ENCODE measurements at places on chromosomes 6 and 20.

GRCh38 chr20:9040863-9041524 is 27.9 kb upstream of the PLCB4 start:
- no peak for DNase-seq

- DNase-seq = peak; percentile 63
These were observed 452 bp downstream of the TRAF3IP2 start for GRCh38 chr6:111605100-111605751.

GRCh38 chr6:6386010-6386409 is 65.5 kb upstream of the F13A1 start:
- no peak for DNase-seq

GRCh38 chr20:11053310-11053709 is 379.5 kb upstream of the JAG1 start:
- no peak for DNase-seq

GRCh38 chr20:21796059-21796458 is 90.6 kb downstream of the PAX1 start:
- DNase-seq = no peak

- no peak for DNase-seq
These were observed 35.7 kb upstream of the TFB1M start for GRCh38 chr6:155349956-155350355.

- DNase-seq = no peak
These were observed 66.3 kb downstream of the ATXN1 start for GRCh38 chr6:16694781-16695578.

- no peak for DNase-seq
These were observed 150.7 kb downstream of the PDSS2 start for GRCh38 chr6:107308677-107309076.

DNA sequence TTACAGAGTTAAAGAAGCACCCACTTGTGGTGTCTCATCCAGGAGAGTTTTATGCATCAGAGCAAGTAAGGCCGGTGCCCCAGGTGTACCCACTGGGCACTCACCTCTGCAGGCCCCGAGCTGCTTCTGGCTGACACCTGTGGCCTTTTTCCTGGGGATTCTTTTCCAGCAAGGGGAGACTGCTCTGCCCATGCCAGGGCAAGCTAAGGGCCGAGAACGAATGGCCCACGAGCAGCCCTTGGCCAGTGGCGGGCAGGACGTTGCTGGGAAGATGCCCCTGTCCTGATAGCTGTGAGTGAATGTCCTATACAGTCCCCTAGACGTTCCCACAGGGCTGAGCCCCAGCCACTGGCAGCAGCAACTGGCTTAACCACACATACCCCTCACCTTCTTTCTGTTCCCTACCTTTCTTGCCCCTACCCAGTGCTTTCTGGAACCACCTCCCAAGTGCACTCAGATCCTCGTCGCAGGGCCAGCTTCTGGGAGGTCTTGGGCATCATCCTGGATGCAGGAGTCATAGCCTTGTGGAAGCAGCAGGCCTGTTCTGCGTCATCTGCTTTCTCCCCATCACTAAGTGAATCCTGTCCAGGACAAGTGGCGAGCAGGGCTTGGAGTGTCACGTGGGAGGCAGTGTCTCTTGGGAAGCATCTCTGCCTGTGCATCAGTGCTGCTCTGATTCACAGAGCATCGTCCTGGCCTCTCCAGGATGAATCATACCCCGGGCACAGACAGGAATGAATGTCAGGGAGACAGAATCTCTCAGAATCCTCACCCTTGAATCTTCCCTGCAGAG is 32.5 kb downstream of the SYNDIG1 start:
- DNase-seq = no peak

- no peak for DNase-seq
These were observed 60.0 kb upstream of the EZR start for GRCh38 chr6:158879180-158879579.

GRCh38 chr20:60365882-60366281 is 407.7 kb downstream of the CDH26 start:
- DNase-seq = no peak

GRCh38 chr6:133340557-133340956 is 99.4 kb downstream of the EYA4 start:
- DNase-seq = no peak

DNA sequence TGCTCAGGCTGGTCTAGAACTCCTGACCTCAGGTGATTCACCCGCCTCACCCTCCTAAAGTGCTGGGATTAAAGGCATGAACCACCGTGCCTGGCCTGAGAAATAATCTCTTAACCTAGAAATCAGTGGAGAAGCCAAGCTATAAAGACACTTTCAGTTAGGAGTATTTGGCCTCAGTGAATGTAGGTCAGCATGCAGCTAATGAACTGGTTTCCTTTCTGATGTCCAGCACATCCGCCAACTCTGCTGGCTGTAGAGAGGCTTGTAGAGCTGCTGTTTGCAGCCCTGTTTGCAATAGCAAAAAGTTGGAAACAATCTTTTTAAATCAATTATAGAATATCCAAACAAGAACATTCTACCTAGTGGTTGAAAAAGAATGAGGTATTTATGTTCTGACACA is 42.4 kb upstream of the ELOVL5 start:
- no peak for DNase-seq

- no peak for DNase-seq
These were observed 41.5 kb downstream of the SH3BGRL2 start for GRCh38 chr6:79672631-79673111.

- no peak for DNase-seq
These were observed 10.4 kb downstream of the SRXN1 start for GRCh38 chr20:642398-643174.

DNA sequence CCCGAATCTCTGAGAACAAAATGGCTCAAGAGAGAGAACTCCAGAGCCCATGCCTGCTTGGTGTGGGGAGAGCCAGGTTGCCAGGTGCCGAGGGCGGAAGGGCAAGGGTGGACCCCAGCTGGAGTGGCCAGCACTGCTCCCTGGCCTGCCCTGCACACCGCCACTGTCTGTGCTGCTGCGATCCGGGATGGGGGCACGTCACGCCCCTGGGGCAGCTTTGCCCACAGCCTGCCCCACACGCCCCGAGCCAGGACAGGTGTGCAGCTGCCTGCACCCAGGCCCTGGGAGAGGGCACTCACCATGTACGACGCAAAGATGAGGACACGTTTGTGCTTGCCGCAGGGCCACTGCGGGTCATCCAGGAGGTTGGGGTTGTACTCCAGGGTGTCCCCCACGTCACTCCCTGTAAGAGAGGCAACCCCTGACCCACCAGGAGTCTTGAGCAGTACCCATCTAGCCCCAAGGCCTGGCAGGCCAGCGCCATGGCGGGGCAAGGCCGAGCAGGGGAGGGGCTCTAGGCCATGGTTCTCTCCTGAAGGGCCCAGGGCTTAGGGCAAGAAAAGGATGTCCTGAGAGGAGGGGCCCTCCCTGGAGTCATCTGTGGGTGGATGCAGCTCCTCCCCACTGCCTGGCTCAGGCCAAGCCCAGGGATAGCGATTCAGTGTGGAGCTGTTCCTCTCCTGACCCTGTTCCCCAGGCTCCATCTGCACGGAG is 5.9 kb downstream of the RPS21 start:
- DNase-seq = no peak

GRCh38 chr6:1388630-1389368 is 577 bp upstream of the FOXF2 start:
- no peak for DNase-seq

- no peak for DNase-seq
These were observed 134.2 kb downstream of the MEI4 start for GRCh38 chr6:77786935-77787629.

GRCh38 chr20:34639755-34640222 is 37.1 kb downstream of the PIGU start:
- no peak for DNase-seq

DNA sequence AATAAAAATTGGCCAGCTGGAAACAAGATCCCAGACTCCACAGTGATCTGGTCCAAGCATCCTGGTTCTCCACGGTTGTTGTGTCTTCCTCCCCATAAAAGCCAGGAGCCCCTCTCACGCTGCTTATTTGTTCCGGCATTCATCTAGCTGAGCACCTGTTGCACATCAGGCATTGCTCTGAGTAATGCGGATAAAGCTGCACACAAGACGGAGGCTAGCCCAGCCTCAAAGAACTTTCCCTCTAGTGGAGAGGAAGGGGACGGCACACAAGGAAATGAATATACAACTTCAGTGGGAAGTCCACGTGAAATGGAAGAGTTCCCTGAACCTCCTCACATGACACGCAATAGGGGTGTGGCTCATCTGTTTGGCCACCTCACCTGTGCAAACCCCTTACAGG is 30.3 kb upstream of the NXT1 start:
- no peak for DNase-seq

DNA sequence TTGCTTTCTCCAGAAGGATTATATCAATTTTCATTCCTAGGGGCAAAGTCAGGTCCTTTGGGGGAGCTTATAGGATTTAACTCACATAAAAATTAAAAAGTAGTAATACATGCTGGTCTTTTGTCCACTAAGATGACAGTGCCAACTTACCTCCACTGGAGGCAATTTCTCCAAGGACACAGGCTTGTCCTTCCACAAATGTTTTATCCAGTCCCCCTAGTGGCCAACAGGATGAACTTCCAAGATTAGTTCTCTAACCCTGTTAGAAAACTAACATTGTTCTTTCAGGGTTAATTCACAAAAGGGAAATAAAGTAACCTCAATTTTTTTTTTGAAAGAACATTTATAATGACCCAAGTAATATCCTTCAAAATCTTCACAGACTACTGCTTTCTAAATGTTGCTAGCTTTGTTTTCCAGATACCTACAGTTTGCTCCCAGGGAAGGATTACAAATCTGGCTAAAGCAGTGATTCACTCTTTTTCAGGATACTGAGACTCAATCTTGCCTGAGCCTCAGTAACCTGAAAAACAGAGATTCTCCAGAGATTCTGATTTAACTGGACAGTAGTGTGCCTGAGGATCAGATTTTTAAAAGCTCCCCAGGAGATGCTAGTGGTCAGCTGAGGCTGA is 31.7 kb upstream of the UBR2 start:
- no peak for DNase-seq

DNA sequence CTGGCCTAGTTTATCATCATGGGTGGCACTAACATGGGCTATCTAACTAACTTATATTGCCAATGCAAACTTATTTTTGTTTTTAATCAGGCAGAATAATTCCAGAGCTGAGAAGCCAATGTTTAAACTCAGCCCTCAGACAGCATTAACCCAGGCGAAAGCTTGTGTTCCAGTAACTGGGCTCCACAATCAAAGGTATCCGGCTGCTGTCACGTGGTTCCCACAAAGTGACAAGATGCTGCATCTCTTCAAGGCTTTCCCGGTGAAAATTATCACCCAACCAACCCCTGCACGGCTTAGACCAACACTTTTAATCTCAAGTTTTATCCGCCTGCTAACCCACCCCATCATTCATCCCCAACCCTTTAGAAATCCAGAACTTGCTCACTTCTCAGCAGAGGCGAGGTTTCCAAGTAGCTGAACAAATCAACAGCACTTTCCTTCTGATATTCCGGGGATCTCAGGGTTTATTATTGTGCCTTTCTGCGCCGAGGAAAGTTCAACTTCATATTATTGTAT is 885 bp downstream of the MTCL3 start:
- no peak for DNase-seq

DNA sequence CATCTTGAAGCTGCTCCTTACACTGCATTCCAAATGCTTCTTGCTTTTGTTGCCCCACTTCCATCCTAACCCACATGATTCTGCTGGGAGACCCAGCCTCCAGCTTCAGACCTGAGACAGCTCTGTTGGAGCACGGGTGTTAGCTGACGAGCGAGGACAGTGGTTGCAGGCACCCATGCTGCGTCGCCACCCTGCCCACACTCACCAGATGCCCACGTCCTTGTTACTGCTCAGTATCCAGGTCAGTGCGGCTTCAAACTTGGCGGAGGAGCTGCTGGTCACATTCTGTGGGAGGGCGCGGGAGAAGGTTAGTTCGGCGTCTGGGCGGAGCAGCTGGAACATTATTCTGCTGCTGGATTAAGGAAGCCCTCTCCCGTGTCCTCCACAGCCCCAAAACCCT is 9.0 kb downstream of the LEMD2 start:
- no peak for DNase-seq

DNA sequence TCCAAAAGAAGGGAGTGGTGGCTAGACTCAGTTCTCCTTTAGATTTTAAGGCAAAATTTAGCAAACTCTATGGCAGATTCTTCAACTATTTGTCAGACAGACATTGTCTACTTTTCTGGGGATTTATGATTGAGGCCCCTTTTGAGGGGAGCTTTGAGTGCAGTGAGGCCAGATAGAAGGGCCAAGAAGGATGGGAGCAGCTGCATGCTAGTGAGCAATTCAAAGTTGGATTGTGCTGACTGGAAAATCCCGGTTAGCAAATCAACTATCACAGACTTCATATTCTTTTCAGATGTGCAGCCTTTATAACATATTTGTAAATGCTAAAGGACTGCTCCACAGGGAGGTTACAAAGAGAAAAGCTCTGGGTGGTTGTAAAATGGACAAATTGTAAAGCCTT is 35.0 kb upstream of the ESR1 start:
- DNase-seq = no peak

DNA sequence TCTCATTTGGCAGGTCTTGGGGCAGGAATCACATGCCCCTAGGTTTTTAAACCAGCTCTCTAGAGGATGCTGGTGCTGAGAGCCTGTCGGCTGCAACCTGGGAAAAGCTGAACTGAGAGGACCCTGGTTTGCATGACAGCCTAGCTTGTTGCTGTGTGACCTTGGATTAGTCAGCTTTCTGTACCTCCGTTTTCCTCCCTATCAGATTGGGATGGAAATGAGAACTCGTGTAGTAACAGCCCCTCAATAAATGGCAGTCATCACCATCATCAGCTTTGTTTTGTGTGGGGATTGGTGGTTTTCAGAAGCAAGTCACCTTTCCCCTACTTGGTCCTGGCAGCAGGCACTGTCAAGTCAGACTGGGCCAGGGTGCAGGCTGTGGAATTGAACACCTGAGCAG is 75.2 kb upstream of the MYL9 start:
- DNase-seq = no peak

DNA sequence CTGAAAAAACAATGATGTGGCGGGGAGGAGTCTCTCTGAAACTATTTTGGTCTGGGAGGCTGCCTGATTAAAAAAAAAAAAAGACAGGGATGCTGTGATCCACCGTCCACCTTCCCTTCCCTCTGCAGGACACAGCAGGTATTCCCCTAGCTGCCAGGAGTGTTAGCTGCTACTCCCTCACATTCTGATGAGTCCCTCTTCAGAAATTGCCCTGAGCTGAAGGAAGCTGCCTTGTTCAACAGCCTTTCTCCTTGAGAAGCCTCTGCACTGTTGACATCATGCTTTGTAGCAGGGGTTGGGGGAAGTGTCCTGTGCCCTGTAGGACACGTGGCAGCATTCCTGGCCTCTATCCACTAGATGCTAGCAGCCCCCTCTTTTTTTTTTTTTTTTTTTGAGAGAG is 71.7 kb upstream of the ZMYND8 start:
- DNase-seq = no peak

- no peak for DNase-seq
These were observed 707.0 kb downstream of the QKI start for GRCh38 chr6:164121527-164121926.
